ENCODE measurements at places on chromosomes 12 and 14.

DNA sequence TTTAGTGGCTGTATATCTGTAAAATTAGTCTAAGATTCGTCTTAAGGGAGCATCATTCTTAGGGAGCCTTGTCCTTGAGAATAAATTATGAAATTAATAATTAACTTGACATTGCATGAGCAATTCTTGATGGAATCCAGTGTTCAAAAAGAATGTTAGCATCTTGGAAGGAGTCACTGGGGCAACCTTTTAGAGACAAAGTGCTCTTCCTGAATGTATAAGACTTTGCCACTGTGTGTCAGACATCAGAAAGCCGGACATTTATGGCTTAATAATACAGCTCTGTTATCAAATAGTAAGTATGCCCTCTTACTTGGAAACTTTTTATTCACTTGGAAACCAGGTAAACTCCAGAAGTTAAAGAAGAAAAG, 83.3 kb downstream of the CCER1 start:
- no peak for DNase-seq

DNA sequence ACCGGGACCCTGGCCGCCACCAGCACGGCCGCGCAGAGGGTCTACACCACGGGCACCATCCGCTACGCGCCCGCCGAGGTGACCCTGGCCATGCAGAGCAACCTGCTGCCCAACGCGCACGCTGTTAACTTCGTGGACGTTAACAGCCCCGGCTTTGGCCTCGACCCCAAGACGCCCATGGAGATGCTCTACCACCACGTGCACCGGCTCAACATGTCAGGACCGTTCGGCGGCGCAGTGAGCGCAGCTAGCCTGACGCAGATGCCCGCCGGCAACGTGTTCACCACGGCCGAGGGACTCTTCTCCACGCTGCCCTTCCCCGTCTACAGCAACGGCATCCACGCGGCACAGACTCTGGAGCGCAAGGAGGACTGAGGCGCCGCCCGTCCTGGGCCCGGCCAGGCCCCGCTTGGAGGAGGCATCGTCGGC, 150.1 kb downstream of the EGLN3 start:
- no peak for DNase-seq

GRCh38 chr12:30603129-30603528, 92.5 kb downstream of the IPO8 start:
- no peak for DNase-seq

GRCh38 chr12:100721169-100721568, 73.4 kb upstream of the ANO4 start:
- DNase-seq, result no peak

GRCh38 chr14:49766839-49767238, 1.1 kb upstream of the KLHDC2 start:
- DNase-seq, result no peak

DNA sequence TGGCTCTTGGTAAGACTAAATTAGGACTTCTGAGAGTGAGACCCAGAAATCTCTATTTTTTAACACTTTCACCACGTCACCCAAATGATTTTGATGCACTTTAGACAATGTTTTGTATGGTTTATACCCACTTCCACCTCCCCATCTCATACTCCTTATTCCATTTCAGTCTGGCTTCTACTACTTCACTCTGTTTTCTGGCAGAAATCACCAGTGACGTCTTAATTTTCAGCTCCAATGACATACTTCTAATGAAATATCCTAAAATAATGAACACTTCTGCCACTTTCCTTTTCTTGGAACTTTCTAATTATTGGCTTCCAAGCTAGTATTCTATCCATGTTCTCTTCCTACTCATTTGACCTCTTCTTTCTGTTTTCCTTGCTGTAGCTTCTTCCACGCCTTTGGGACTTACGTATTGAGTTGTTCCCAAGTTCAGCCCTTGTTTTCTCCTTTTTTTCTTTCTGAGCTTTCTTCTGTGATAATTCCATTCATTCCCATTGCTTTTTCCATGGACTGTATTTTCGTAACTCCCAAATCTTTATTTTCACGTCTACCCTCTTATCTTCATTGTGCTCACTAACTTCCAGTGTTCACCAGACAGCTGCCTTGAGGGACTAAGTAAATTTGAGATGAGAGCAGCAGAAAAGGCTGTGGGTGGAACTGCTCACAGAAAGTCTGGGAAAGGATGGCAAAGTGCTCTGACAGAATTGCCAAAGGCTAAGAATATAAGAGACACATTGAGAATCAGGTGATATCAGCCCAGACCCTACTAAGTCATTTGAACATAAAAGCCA, 115.8 kb downstream of the CAPZA3 start:
- DNase-seq, result no peak

DNA sequence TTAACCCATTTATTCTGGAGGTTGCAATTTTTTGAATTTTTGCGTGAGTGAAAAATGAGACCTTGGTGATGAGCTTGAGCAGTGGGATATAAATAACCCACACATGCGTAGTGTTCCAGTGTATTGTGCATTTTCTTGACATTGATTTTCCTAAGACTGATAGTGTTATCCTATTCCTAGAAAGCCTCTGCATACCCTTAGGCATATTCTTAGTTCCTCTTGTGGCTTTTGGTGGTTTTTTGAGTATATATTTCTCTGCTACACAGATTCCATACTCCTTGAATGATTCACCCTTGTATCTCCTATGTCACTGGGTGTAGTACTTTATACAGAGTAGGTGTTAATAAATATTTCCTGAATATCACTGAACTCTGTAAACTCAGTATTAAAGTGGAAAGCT, 363.4 kb upstream of the PDE3A start:
- no peak for DNase-seq

All from GM12864 (cell line).